ENCODE measurements at places on chromosomes 6 and 20.

DNA sequence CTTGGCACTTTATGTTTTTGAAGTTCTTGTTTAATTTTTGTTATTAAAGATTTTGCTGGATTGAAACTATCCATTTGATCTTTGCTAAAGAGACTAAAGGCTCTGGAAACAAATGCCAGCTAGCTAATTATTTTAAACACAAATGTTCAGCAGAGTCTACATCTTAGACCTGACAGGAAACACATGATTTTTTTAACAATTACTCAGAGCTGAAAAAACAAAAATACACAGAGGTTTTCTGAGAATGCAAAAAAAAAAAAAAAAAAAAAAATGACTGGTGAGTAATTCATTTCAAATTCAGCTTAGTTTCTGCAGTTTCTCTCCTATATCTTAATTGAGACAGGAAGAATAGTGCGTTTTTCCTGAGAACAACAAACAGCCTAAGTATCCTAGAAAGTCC lies 448.0 kb downstream of the TENT5A start:
- no peak for DNase-seq

DNA sequence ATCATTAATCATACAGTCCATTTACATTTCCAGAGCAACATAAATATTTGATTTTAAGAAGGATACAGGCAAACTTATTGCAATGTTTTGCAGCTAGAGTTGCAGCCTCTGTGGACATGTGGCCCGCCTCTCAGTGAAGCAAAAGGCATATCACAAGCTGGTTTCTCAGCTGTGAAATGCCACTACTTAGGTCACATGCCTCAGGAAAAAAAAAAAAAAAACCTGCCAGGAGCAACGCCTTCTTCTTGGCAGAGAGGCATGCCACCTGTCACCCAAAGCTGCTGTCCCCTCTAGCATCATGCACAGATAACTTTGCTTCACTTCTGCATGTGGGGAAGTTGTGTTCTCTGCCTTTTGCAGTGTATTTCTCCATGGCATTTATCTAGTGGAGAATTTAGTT lies 18.5 kb downstream of the GRM1 start:
- no peak for DNase-seq

GRCh38 chr6:47773005-47773404 lies 8.8 kb upstream of the OPN5 start:
- DNase-seq: no peak

DNA sequence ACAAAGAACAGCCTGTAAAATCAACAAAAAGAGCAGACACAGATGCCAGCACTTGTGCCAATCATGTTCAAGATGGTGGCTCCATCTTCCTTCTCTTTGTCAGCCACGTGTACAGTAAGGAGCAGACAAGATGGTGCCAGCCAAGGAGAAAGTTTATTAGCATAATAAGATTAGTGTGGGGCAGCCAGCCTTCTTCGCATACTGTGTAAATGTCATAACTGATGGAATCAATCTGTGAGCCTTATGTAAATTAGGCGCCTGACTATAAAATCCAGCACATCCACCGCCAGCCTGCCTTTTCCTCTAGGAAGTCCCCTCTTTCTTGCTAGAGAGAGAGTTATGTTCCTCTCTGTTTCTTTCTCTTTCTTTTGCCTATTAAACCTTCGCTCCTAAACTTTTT lies 99.7 kb upstream of the RALGAPA2 start:
- DNase-seq: no peak

DNA sequence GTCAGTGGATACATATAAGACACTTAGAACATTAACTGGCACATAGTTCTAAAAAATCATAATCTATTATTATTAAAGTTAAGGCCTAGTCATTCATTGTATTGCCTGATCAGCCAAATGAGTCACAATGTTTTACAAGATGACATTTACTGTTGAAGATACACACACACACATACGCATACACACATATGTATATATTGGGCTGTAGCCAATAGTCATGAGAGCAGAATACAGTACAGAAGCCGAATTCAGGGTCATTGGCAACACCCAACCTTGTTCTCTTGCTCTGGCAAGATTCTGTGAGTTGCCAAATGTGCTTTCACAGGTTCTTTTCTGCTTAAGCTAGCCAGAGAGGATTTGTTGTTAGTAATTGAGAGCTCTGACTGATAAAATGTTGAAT lies 922.8 kb upstream of the MAP3K7 start:
- DNase-seq: no peak

- no peak for DNase-seq
These were observed 495.2 kb downstream of the PREX1 start for GRCh38 chr20:48332555-48332954.

DNA sequence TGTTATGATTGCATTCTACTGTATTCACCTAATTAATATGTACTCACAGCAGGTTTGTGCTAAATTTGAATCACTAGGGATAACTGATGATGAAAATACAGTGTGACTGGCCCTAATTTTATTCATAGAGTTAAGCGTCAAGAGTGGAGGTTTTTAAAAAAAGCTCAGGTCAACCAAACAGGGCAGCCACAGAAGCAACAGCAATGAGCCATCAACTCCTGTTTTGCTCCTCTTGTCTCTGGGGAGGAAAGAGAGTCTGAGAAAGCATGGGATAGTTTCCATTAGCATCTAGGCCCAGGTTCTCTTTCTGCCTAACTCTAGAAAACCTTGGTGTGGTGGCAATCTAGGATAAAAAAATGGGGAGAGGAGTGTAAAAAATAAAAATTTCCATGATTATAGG lies 122.1 kb downstream of the OGFRL1 start:
- DNase-seq: no peak

GRCh38 chr6:26195924-26196845 lies 109.0 kb downstream of the HFE start:
- no peak for DNase-seq

- no peak for DNase-seq
These were observed 41.8 kb upstream of the NT5E start for GRCh38 chr6:85408039-85408438.

DNA sequence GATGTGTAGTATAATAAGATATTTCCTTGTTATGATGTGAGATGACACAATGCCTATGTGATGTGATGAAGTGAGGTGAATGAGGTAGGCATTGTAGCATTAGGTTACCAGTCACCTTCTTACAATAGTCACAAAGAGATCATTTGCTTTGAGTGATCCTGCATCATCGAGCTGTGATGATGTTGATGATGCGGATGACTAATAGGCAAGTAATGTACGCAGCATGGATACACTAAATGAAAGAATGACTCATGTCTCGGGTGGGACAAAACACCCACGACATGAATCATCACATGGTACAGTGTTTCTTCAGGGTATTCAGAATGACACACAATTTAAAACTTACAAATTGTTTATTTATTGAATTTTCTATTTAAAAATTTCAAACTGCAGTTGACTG lies 806.3 kb upstream of the GJE1 start:
- DNase-seq: peak; percentile 7

DNA sequence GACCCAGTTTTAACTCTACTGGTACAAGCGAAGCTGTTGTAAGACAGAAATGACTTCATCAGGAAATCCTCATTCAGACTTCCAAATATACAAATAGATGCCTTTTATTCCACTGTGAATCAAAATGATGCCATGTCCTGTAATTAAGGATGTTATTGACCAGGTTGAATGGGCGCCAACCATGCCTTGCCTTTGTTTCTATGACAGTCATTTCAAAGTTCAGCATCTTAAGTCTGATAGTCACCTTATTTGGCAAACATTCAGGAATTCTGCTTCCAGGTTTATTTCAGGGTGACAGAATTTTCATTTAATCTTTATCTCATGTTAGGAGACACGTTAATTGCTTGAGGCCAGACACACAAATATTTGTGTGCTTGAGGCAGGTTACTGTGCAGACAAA lies 592.8 kb upstream of the JAG1 start:
- no peak for DNase-seq

DNA sequence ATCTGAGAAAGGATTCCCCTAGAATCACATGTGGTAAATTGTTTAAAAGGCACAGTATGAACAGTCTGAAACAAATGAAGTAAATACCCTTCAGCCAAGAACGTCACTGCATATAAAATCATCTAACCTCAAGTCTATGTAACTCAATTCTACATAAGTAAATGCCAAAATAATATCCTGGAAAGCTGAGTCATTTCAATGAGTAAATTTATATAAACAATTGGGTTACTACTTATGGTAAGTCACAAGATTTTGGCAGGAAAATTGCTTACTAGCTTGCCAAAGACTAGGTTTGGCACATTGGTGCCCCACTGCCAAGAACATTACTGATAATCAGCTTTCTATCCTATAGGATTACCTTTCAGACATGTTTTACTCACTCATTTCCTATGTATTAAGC lies 8.4 kb downstream of the GMDS start:
- DNase-seq: no peak

DNA sequence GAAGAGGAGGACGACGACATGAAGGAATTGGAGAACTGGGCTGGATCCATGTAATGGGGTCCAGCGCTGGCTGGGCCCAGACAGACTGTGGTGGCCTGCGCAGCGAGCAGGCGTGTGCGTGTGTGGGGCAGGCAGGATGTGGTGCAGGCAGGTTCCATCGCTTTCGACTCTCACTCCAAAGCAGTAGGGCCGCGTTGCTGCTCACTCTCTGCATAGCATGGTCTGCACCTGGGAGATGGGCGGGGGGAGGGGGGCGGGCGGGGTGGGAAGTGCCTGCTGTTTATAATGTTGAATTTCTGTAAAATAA lies 42.3 kb downstream of the CHMP4B start:
- no peak for DNase-seq

- DNase-seq: no peak
These were observed 80.5 kb upstream of the FRMD1 start for GRCh38 chr6:168159506-168159905.

GRCh38 chr20:57445298-57445697 lies 54.1 kb downstream of the RBM38 start:
- no peak for DNase-seq

DNA sequence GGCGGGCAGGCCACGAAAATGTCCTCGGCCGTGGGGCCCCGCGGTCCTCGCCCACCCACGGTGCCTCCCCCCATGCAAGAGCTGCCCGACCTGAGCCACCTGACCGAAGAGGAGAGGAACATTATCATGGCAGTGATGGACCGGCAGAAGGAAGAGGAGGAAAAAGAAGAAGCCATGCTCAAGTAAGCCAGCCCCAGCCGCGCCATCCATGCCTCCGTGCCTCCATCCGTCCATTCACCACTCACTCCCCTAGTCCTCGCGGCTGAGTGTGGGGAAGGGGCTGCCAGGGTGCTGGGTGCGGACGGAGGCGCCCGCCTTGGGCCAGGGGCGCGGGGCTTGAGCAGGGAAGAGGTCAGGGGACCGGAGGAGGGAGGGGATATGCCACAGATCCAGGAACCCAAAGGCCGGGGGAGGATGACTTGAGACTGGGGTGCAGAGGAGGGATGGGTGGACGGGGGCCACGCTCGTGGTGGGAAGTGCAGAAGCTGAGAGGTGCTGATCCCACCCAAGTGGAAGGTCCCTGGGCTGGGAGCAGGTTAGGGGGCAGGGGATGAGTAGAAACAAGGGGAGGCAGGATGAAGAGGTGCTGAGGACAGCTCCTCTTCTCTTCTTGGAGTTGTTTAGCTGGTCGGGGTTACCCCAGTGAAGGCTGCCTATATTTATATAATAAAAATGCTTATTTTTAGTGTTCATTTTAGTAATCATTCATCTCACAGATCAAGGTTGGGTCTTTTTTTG lies 825 bp downstream of the RIMS1 start:
- DNase-seq: peak; percentile 31

DNA sequence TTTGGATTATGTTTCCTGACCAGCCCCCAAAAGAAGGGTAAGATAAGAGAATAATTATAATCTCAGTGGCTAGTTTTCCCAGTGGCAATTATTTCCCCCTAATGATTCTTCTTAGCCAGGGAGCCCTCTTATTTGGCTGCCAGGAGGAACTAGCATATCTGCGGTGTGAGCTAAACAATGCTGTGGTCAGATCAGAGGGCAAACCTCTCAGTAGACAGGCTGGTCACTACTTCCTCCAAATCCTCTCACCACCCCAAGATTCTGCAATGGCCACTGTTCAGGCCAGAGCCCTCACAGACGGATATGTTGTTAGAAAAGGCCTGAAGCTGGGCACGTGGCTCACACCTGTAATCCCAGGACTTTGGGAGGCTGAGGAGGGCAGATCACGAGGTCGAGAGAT lies 273.4 kb upstream of the SASH1 start:
- no peak for DNase-seq

GRCh38 chr6:548517-548916 lies 108.4 kb downstream of the HUS1B start:
- no peak for DNase-seq

DNA sequence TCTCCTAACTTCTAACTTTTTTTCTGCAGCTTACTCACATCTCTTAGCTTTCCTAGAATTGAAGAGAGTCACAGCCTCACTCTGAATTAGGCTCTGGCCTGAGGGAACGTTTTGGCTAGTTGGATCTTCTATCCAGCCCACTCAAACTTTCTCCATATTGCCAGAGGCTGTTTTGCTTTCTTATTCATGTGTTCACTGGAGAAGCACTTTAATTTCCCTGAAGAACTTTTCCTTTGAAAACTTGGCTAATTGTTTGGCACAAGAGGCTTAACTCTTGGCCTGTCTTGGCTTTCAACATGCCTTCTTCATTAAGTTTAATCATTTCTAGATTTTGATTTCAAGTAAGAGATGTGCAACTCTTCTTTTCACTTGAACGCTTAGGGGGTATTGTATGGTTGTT lies 138.2 kb upstream of the PLCB4 start:
- no peak for DNase-seq

DNA sequence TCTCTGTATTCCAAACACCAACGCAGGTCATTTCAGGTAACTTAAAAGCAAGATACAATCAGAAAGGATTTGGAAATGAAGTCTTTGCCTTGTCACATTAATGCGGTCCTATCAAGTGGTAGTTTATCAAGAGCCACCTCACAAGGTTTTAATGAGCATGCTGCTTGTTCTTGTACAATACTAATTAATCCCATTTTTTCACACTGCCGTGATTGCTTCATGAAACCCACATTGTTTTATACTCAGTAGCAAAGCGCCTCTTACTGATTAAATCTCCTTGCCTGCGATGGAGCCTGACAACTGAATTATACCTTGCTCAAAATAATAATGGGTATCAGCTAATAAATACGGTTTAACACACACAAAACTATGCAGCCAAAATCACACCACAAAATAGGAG lies 234.1 kb upstream of the TSHZ2 start:
- DNase-seq: no peak

GRCh38 chr6:27505209-27506027 lies 32.5 kb upstream of the ZNF184 start:
- peak; percentile 58 for DNase-seq

DNA sequence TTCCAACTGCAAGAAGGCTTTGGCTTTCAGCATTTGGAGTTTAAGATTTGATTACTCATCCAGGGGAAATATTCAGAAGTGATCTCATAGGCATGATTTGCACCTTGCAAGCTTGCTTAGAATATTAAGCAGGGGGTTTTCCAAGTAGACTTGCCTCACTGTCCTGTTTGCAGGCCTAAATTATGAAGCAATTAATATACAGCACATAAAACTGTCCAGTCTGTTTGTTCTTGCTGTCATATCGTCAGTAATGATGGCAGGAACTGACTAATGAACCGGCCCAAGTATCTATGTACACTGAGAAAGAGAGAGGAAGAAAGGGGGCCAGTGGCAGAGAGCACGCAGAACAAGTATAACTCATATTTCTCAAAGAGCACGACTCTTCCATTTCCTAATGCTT lies 212.5 kb upstream of the SUPT3H start:
- DNase-seq: no peak
